Activated CD8-positive, alpha-beta memory T cell treated with anti-CD3 and anti-CD28 coated beads for 1 hour (primary cell): ENCODE measurements at places on chromosomes 2 and 18.

DNA sequence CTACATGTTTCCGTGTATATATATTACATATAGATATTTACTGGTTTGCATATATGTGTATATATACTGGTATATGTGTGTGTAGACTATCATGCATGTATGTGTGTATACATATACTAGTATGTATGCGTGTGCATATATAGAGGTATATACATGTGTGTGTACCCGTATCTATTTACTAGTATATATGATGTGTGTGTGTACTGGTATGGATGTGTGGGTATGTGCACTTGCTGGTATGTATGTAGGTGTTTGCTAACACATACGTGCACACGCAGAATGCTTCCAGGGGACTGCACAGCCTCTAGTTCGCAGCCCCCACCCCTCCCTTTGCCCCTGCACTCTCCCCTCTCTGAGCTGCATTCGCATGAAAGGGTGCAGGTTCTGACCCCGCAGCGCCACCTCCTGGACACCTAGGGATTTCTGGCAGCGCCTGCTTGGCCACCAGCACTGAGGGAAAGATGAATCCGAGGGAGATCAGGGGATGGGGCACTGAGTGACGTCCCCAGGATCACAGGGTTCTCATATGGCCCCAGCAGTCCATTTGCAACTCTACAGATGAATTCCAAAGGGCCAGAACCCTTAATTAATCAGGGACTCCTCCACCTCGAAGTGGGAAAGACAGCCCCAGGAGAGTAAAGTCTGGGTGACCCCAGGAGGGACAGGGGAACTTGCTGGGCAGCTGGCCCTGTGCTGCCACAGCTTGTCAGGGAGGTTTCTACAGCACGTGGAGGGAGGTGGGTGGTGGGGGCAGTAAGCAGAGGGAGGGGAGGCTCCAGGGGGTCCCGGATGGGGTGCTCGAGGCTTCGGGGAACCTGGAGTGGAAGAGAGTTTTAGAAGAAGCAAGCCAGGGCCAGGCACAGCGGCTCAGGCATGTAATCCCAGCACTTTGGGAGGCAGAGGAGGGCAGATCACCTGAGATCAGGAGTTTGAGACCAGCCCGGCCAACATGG lies 66.8 kb upstream of the ASAP2 start:
- no peak for DNase-seq

- DNase-seq = no peak
These were observed 42.7 kb upstream of the TGFA start for GRCh38 chr2:70596293-70596692.

DNA sequence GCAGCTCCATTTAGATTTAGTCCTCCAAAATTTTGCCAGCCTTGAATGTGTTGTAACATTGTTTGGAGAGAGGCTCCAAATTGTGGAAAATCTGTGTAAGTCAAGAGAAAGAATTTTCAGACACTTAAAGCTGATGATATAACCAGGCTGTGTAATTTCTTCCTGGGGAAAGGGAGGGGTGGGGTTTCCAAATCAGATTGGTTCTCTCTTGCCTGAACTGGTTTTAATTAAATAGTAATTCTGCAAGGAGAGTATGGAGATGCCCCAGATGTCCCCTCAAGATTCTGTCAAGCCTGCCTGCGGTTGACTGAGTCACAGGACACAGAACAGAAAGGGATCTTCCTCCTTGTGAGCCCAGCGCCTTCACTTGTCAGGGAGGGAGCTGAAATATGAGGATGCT lies 54.5 kb downstream of the C18orf63 start:
- DNase-seq = no peak

DNA sequence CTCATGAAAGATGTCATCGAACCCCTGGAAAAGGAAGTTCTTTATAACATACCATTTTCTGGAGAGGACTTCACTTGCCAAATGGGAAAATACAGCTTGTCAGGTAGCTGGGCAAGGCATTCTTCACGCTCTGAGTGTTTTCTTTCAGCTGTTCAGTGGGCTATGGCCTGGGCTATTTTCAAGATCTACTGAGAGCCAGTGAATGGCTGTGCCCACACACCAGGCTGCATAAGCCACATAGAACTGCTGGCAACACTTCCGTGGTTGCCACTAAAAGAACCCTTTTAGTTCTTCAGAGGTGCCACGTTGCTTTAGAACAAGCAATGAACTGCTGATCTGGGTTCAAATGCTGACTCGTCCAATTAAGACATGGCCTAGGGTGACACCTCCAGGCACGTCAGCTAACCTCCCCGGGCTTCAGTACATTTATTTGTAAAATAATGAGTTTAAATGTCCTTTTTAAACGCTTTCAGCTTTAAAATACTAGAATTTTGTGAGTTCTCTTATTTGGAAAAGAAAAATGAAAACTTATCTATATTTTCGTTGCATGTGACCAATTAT lies 36.6 kb upstream of the GORASP2 start:
- DNase-seq = no peak

- DNase-seq = no peak
These were observed 248.8 kb upstream of the SLC39A10 start for GRCh38 chr2:195408196-195408595.

- no peak for DNase-seq
These were observed 814.2 kb upstream of the SLC39A10 start for GRCh38 chr2:194842871-194843270.

- DNase-seq = no peak
These were observed 33.2 kb upstream of the CXXC1 start for GRCh38 chr18:50320719-50321118.

DNA sequence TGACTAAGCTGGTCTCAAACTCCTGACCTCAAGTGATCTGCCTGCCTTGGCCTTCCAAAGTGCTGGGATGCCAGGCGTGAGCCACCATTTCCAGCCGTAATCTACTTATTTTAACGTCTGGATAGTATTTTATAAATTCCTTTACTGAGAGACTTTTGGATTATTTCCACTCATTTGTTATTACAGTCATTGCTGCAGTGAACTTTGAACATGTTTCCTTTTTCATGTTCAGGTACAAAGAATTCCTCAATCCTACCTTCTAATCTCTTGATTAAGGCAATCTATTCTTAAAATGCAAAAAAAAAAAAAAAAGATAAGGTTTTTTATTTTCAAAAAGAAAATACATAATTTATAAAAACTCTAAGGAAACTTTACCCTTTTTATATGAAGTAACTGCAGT lies 78.6 kb downstream of the PDK1 start:
- no peak for DNase-seq

GRCh38 chr2:25292408-25292807 lies 49.3 kb downstream of the DNMT3A start:
- no peak for DNase-seq

- no peak for DNase-seq
These were observed 128.8 kb upstream of the SLC1A4 start for GRCh38 chr2:64860276-64860885.

GRCh38 chr18:67692811-67693210 lies 176.3 kb upstream of the DSEL start:
- DNase-seq = no peak

- DNase-seq = no peak
These were observed 227.9 kb downstream of the CDH2 start for GRCh38 chr18:27948986-27949385.

- no peak for DNase-seq
These were observed 84.5 kb upstream of the LCLAT1 start for GRCh38 chr2:30362468-30363081.

GRCh38 chr18:10386956-10387355 lies 67.5 kb upstream of the APCDD1 start:
- no peak for DNase-seq
